AG04449 (cell line): ENCODE measurements at places on chromosomes 16 and 17.

- no peak for DNase-seq
These were observed 1.4 kb upstream of the SPG7 start for GRCh38 chr16:89506791-89507191.

DNA sequence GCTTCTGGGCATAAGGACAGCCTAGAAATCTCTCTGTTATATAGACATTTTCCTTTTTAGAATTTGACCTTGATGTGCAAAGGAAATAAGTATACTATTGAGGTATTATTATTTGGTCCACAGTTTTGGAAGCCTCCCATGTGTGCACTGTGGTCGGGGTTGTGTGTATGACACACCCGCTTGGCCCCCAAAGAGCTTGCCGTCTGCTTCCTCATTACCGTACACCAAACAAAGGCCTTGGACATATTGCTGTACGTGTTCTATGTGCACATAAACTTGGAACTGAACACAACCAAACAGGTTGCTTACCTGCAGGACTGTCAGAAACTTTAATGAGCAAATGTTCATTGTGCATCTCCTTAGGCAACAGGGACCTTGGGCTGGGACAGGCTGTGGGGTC is 38.2 kb downstream of the METRNL start:
- no peak for DNase-seq

DNA sequence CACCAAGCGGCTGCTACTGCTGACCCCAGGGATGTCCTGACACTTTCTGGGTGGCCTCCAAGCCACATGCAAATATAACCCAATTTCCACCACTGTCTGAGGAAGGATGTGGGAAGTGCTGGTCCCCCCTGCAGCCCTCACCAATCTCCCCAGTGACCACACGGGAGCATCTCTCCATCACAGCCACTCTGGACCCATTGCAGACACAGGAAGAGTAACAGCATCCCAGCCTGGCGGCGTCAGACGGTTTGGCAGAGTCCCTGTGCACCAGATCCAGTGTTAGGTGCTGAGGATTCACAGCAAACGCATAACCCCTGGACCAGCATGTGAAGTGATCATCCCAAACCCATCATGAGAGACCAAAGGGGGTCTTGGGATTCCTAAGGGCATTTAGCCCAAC is 163.7 kb upstream of the TNRC6C start:
- no peak for DNase-seq

GRCh38 chr16:70746708-70747424 is 54.1 kb downstream of the VAC14 start:
- peak; percentile 56 for DNase-seq

- no peak for DNase-seq
These were observed 543 bp downstream of the TXNDC11 start for GRCh38 chr16:11742093-11742535.

DNA sequence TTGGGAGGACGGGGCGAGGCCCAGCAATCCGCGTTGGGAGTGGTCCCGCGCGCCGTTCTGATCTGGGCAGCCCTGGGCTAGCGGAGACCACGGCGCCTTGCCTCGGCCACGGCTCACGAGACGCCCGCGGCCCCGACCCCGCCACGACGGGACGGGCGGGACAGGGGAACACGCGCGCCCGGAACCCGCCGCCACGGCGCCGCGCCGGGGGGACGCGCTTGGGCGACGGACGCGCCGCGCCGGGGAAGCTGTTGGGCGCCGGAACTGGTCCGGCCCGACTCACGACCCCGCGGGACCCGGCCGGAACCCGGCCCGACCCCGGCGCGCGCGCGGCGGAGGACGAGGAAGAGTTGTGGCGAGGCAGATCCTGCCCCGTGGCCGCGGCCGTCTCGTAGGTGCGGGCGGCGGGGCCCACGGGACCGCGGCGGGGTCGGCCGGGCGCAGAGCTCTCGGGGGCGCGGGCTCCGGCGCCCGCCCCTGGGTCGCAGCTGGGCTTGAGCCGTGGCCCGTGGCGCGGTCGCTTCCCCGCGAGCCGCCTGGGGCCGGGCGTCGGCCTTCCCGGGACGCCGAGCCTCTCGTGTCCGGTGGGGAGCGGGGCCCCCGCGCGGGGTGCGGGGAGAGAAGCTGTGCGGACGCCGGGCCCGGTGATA is at the start of gene ACSF3:
Gene ACSF3, plus strand, starts transcription at position 251 of the 650 bp plus-strand sequence. CDS start 6,830 bp downstream, outside the sequence.
- no peak for DNase-seq

GRCh38 chr17:65356536-65356935 is 204.9 kb downstream of the AXIN2 start:
- no peak for DNase-seq

DNA sequence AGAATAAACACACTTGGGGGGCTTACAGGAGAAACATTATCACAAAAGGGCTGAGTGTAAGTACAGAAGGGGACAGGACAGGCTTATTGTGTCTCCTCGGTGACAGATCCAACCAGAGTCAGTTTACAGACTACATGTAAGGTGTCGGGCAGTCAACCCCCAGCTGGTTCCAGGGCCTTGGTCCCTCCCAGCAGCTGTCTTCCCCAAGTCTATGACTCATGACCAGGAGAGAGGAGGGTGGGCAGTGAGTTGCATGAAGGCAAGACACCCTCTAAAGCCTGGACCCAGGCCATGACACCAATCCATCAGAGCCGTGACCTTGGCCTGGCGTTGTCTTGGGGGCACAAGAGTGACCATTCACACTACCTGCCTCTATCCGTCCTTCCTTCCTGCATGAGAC is 276.2 kb upstream of the CCL2 start:
- no peak for DNase-seq

DNA sequence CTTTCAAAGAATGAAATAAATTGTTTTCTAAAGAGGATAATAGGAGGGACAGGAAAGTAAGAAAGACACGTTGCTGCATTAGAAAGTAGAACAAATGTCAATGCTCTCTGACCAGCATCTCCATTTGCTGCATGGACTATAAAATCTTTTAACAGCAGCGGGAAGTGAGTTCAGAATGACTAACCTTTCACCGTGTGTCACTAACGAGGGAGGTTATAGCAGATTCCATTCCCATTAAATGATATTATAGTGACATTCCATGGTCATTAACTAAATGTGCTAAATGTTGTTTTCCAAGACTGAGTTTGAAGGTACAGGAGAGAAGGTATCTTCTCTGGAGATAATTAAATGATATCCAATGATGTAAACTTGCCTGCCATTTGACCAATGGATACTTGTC is 127.1 kb upstream of the HS3ST3A1 start:
- DNase-seq, result no peak

- DNase-seq, result no peak
These were observed 6.4 kb upstream of the ITGAX start for GRCh38 chr16:31348579-31348978.

DNA sequence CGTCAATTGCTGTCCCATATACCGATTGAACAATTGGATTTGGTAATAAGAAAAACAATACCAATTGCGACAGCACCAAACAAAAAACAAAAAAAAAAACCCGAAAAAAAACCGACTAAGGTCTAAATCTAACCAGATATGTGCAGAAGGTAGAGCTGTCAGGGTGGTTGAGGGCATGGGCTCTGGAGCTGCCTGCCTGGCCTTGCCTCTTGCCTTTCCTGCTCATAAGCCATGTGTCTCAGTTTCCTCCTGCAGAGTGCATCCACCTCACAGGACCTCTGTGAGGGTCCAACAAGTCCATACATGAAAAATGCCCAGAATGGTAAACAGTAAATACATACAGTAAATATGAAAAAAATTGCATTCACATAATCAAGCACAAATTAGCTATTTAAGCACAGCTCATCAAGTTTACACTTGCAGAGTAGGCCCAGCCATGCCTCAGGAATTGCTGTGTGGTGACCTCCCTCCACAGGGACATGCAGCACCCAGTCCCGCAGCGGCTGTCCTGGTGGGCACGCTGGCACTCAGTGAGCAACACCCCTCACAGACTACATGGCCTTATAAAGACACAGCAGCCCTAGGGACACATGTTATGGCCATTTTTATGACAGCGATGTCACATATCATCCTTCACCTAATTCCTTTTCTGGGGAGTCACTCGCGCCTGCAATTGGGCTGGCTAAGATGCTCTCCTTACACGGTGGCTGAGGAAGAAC is 17.9 kb downstream of the TBC1D28 start:
- no peak for DNase-seq

DNA sequence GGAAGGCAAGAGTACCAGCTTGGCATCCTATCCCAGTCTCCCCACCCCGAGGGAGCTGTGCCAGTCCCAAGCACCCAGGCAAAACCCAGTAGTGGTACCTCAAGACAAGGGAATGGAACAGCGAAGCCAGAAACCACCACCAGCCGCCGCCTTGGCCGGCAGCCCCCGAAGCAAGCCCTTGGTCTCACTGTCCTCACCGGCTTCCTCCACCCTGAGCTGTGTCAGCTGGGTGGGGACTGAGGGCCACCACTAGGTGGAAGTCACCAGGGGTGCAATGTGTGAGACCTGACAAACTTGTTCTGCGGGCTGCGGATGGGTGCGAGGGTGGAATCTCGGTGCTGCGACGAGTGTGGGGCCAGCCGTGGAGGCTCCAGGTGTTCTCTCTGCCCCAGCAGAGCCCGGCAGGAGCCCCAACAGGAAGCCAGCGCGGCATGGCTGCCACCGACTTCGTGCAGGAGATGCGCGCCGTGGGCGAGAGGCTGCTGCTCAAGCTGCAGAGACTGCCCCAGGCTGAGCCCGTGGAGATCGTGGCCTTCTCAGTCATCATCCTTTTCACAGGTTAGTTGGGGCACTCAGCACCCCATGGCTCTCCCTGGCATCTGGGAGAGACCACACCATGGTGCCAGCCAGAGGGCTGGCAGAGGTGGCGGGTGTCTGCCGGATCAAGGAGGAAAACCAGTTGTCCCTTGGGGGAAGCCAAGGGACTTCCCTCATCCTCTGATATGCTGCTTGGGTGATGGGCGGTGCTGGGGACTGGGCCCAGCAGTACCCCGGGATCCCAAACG is 6.7 kb downstream of the SMIM5 start:
- DNase-seq, result no peak
